ENCODE measurements at places on chromosomes 7 and 10. TPM values are rescaled to one million over a fixed set of nuclear protein-coding genes. Genes with fewer than 3 reads are reported as not detected.

DNA sequence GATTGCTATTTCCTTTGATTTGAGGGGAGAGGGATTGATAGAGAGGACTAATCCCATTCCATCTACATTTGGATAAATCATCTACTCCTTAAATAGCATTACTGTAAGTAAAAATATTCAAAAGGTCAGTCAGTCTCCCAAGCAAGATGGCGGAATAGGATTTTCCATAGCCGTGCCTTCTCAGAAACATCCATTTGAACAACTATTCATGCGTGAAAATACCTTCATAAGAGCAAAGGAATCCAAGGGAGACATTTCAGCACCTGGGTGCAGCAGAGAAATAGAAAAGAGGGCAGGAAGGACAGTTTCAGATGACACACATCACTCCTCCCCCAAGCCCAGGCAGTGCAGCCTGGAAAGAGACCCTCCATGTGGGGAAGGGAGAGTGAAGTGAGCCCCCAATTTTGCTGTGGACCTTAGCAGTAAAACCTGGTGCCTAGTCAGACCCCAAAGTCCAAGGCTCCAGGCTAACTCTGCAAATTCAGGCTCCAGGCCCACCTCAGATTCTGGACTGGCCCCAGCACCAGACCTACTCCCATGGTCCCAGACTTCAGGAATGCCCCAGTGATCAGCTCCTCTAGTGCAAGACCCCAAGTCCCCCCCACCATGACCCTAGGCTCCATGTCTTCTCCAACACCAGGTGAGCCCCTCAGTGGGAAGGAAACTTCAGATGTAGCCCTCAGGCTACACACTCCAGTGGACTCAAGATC lies 104.3 kb upstream of the LANCL2 start:
- no peak for DNase-seq

CBLL1 gene
- total RNA-seq = 28.1 TPM

DNA sequence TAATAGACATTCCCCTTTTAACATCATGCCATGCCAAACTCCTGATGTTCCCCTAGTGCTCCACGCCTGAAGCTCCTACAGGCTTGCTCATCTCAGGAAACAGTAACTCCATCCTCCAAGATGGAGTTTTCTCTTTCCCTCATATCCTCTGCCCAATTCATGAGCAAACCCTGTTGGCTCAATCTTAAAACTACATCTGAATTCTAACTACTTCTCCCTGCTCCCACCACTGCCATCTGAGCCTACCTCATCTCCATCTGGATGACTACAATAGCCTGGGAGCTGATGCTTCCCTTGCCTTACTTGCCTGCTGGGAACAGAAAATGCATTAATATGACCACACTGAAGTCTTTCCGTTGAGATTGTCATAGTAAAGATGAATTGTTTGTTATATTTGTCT lies 271.7 kb upstream of the MKLN1 start:
- peak; percentile 39 for DNase-seq

GRCh38 chr7:4099651-4100050 lies 582.4 kb upstream of the FOXK1 start:
- no peak for DNase-seq
